ENCODE measurements at places on chromosomes 16 and 17. TPM values are rescaled to one million over a fixed set of nuclear protein-coding genes. Genes with fewer than 3 reads are reported as not detected.

DNA sequence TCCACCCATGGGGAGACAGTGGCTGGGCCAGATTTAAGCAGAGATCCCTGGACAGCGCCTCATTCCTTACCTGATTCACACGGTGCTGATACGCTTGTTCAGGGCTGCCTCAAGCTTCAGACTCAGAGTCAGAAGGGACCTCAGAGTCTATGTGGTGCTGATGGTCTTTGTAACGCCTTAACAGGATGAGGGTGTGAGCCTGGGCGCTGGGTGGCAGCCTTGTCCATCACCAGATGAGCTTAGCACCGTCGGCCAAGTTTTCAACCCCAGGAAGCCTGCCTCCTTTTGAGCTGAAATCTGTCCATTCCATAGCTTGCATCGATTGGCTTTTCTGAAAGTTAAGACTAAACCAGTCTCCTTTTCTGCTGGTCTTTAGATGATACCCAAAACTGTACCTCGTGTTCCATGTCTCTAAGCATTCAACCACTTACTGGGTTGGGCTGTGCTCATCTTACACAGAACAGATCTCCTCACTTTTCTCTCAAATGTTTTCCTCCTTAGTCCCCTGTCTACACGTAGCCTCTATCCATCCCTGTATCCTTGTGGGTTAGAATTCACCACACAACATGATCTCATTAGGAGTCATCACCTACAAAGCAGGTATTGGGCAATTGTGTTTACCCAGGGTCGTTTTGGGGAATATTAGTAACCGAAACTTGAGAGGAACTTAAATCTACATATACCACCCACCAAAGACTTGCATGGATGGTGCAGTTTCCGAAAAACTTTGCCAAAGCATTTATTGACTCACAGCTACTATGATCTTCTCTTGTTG is 573.4 kb downstream of the CDH13 start:
- no peaks in the 10 kb centered on the region for H3K4me1 ChIP-seq
- H3K27ac ChIP-seq: no peak overlapping the region
- no peaks in the 10 kb centered on the region for H3K36me3 ChIP-seq
- no peaks in the 10 kb centered on the region for H3K27me3 ChIP-seq
- DNase-seq: peak; percentile 30

TP53TG3F gene
- not detected for total RNA-seq

FKBP10 gene
- total RNA-seq: 24.7 TPM

DNA sequence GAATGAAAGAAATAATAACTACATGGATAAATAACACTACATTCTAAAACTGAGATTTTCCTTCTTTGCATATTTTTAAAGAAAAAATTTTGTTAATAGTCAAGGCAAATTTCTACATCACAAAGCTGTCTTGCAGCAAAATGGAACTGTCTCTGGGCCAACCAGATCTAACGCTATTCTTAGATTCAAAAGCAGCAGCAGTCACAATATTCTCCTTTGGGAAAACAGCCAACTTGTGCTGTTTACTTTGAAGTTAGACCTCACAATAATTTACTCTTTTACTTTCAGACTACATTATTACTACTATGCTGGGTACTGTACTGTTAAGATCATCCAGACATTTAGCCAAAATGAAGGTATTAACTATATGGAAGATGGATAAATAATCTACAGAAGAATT is 189.1 kb downstream of the CEP112 start:
- no peaks in the 10 kb centered on the region for H3K27me3 ChIP-seq
- H3K27ac ChIP-seq: no peak overlapping the region
- DNase-seq: no peak
- H3K36me3 ChIP-seq: no peaks in the 10 kb centered on the region

GRCh38 chr16:1159973-1160772 is 7.3 kb downstream of the CACNA1H start:
- H3K27me3 ChIP-seq: no peaks in the 10 kb centered on the region
- H3K36me3 ChIP-seq: no peaks in the 10 kb centered on the region
- H3K4me3 ChIP-seq: peak overlapping the region; percentile 22
- H3K4me1 ChIP-seq: no peaks in the 10 kb centered on the region

PABPN1L gene
- total RNA-seq: not detected

UTS2R gene
- 16.9 TPM for total RNA-seq

- peak overlapping the region; percentile 89 for H3K27ac ChIP-seq
- peaks cover 21% of the 10 kb centered on the region for H3K4me1 ChIP-seq
- peak; percentile 63 for DNase-seq
- H3K4me3 ChIP-seq: peak overlapping the region; percentile 85
- no peaks in the 10 kb centered on the region for H3K27me3 ChIP-seq
These were observed 913 bp upstream of the PRR14 start for GRCh38 chr16:30649725-30650368.

- H3K27ac ChIP-seq: no peak overlapping the region
- H3K27me3 ChIP-seq: no peaks in the 10 kb centered on the region
These were observed 98.5 kb downstream of the TNFRSF13B start for GRCh38 chr17:16873174-16874035.

DNA sequence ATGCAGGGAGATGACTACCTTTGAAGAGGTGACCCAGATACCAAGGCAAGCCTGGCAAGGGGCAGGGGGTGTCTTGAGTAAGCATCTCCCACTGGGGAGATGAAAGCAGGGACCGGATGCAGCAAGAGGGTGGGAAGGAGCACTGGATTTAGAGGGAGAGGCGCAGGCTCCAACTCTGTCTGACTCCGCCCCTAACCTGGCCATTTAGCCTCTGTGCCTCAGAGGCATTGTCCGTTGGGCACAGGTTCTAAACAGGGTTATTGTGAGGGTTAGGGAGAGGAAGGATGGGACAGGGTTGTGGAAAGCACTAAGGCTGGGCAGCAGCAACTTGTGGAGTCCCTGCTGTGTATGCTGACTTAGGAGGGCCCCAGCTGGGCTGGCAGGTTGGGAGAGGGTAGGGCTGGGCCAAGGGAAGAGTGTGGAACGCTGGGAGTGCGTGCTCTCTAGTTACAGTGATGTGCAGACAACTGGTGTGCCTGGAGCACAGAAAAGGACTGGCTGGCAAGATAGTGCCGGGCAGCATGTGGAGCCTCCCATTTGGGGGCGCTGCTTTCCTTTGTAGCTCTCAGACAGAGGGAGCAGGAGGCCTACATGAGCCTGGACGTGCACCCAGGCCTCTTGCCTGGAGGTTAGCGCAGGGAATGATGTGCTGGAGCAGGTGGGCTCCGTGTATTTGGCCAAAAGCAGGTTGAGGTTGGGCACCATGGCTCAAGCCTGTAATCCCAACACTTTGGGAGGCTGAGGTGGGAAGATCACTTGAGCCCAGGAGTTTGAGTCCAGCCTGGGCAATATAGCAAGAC is 26.2 kb downstream of the TBX2 start:
- no peak for DNase-seq
- H3K36me3 ChIP-seq: no peaks in the 10 kb centered on the region
- H3K4me1 ChIP-seq: no peaks in the 10 kb centered on the region
- no peak overlapping the region for H3K27ac ChIP-seq

DNA sequence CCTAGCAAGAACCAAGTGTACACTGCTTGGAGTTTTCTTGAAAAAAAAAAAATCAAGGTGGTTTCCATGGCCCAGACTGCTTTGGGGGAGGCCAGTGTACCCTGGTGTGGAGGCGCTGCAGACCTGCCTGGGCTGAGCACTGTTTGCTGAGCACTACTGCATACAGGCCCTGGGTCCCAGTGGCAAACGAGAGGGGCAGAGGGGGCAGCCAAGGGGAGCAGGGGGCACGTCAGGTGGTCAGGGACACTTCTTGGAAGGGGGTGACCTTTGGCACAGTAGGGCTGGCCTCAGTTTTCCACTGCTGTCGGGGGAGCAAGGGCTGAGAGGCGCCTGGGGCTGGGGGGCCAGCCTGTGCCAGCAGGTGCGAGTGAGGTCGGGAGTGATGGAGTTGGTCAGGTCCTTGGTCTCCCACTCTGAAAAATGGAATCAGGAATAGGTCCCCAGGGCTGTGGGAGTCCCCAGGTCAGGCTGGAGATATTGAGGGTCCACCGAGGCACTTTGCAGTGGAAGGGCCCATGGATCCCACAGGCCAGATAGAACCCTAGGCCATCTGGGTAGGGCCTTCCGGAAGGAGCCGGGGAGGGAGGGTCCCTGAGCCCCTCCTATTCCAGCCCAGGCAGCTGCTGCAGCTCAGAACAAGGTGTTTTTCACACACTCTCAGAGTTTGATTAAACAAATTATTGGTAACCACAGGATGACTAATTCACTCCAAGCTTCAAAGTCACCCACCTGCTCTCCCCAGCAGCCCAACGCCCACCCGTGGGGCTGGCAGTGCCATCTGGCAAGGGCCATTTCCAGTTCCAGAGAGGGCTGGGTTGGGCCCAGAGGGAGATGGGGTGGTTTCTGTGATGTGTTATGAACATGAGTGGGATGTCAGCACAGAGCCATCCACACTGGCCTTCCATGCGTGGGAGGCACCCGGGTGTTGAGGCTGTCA is 3.5 kb downstream of the ZFPM1 start:
- no peaks in the 10 kb centered on the region for H3K27me3 ChIP-seq
- H3K36me3 ChIP-seq: no peaks in the 10 kb centered on the region
- peak overlapping the region; percentile 78 for H3K27ac ChIP-seq
- no peak for DNase-seq
- peak overlapping the region; percentile 60 for H3K4me3 ChIP-seq

DNA sequence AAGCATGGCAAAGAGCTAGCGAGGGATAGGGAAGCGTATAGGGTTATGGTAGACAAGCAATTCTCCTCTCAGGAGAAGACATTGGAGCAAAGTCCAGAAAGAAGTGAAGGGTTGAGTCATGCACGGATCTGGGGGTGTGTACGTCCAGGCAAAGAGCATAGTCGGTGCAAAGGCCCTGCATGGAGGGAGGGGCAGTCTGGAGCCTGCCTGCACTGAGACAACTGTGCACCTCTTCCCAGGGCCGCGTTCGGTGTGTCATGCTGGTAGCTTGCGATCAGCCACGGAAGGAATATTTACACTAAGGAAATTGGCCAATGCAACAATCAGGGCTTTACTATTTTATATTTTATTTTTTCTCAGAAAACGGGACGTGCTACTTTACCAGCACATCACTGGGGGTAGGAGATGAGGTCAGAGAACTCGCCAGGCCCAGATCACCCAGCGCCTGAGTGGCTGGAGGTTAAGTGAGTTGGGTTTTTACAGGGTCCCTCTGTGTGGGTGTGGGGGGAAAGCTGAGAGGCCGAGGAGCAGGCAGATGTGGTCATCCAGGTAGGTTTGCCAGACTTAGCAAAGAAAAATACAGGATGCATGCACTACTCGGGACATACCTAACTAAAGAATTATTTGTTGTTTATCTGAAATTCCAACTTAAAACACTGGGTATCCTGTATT is 6.7 kb upstream of the B9D1 start:
- H3K27me3 ChIP-seq: no peaks in the 10 kb centered on the region
- H3K4me3 ChIP-seq: no peak overlapping the region
- H3K36me3 ChIP-seq: no peaks in the 10 kb centered on the region
- H3K27ac ChIP-seq: no peak overlapping the region
- DNase-seq: no peak

MYH2 gene
- total RNA-seq: not detected

DNA sequence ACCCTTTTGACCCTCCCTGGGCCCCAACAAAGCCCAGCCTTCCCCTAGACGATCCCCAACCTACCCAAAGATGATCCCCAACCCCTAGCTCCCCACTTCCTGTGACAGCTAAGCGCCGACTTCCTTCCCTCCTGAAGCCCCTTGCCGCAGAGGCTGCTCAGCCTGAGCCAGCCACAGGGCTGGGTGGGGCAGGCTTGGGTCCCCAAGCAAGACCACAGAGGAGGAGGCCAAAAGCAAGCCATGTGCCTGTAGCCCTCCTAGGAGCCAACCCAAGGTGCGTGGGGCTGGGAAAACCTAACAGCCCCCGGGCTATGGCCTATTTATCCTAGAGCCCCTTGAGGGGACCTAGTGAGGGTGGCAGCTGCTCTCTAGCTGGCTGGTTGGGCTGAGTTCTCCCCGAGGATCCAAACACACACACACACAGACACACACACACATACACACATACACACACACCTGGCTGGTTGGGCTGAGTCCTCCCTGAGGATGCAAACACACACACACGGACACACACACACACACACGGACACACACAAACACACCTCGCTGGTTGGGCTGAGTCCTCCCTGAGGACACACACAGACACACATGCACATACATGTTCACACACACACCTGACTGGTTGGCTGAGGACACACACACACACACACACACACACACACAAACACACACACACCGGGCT is 4.8 kb downstream of the ARRB2 start:
- H3K36me3 ChIP-seq: peaks cover 10% of the 10 kb centered on the region
- no peaks in the 10 kb centered on the region for H3K27me3 ChIP-seq
- no peak for DNase-seq
- H3K4me1 ChIP-seq: no peaks in the 10 kb centered on the region
- H3K27ac ChIP-seq: no peak overlapping the region

DNA sequence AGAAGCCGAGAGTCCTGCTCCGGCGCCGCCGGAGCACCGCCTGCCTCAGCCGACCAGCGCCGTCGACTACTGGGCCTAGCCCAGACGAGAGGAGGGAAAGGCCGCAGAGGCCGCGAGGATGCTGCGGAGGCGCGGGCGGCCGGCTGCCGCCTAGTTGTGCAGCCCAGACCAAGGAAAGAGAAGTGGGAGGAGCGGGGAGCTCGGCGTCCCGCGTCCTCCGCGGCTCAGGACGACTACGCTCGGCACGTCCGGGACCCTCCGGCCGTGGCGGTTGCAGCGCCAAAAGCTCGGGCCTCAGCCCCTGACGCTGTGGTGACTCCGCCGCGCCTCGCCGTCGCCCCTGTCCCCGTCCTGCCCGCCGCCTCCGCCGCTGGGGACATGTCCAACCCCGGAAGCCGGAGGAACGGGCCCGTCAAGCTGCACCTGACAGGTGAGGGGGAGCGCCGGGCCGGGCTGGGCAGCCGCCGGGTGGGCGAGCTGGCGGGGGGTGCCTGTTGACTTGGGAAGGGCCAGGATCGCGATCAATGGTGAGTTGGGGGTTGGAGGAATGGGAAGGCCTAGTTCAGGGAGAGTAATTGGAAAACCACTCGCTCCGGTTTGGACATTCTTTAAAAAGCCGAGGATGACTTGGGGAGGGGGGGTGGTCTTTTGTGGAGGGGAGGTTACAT is 37.7 kb downstream of the RNF135 start:
- H3K36me3 ChIP-seq: no peaks in the 10 kb centered on the region
- peak; percentile 62 for DNase-seq
- peak overlapping the region; percentile 87 for H3K27ac ChIP-seq
- no peaks in the 10 kb centered on the region for H3K27me3 ChIP-seq
- H3K4me3 ChIP-seq: peak overlapping the region; percentile 67
- H3K4me1 ChIP-seq: no peaks in the 10 kb centered on the region

CBFA2T3 gene
- 1.1 TPM for total RNA-seq

- H3K27me3 ChIP-seq: no peaks in the 10 kb centered on the region
- no peaks in the 10 kb centered on the region for H3K36me3 ChIP-seq
- no peak overlapping the region for H3K4me3 ChIP-seq
These were observed 44.9 kb downstream of the DNAH17 start for GRCh38 chr17:78532311-78532710.

DNA sequence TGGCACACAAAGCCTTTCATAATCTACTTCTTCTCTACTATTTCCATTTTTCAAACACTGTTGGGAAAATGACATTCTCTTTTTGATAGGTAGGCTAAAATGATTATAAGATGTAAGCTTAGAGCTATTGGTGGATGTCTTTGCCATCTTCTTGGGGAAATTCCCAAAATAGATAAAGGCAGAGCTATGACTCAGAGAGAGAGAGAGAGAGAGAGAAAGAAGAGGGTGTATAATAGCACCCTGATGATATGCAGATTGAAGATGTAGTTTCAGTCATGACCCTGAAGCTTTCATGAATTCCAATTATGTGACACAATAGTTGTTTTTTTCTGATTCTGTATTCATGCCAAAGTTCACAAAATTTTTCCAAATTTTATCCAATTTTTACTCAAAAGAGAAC is 529.1 kb downstream of the HS3ST4 start:
- no peaks in the 10 kb centered on the region for H3K27me3 ChIP-seq
- no peak overlapping the region for H3K27ac ChIP-seq

Measured in right atrium auricular region (tissue), 2 donors.